Nasal cavity respiratory epithelium epithelial cell of viscerocranial mucosa (primary cell): ENCODE measurements at places on chromosomes 12 and 14. TPM values are rescaled to one million over a fixed set of nuclear protein-coding genes. Genes with fewer than 3 reads are reported as not detected.

KRT71 gene
- not detected in 2 replicates for total RNA-seq

KRT77 gene
- total RNA-seq, result not detected in 2 replicates

MDGA2 gene
- total RNA-seq, result not detected in 2 replicates

BDKRB1 gene
- 0.71 and 2.1 TPM in 2 replicates for total RNA-seq

RBP5 gene
- total RNA-seq, result not detected in 2 replicates

HCAR2 gene
- 3.4 and 4.5 TPM in 2 replicates for total RNA-seq

RNU6-8 gene
- not detected in 2 replicates for total RNA-seq

EIF2S3B gene
- total RNA-seq, result 0.68 and 7.4 TPM in 2 replicates

BEGAIN gene
- 0.21 and 0.68 TPM in 2 replicates for total RNA-seq

HIP1R gene
- 33.8 and 50.9 TPM in 2 replicates for total RNA-seq

PLD4 gene
- total RNA-seq, result not detected in 2 replicates

DIO3 gene
- not detected in 2 replicates for total RNA-seq

SDSL gene
- 7.4 and 9.6 TPM in 2 replicates for total RNA-seq

KCNJ8 gene
- not detected in 2 replicates for total RNA-seq

GALNT16 gene
- total RNA-seq, result not detected in 2 replicates

GPRC5D gene
- total RNA-seq, result not detected in 2 replicates

AMIGO2 gene
- 31.8 and 95.7 TPM in 2 replicates for total RNA-seq

KRT6C gene
- total RNA-seq, result 171 and 249 TPM in 2 replicates

NFE2 gene
- total RNA-seq, result not detected in 2 replicates

FBLN5 gene
- 0.28 and 0.34 TPM in 2 replicates for total RNA-seq

SOCS2 gene
- total RNA-seq, result 15.0 and 26.3 TPM in 2 replicates

RHNO1 gene
- total RNA-seq, result 21.4 and 30.4 TPM in 2 replicates

APOF gene
- total RNA-seq, result not detected in 2 replicates

RPL10L gene
- total RNA-seq, result not detected in 2 replicates

AGAP2 gene
- total RNA-seq, result under 0.01 and 0.07 TPM in 2 replicates

FIGNL2 gene
- under 0.01 TPM in 1 of 2 replicates, not detected in the other for total RNA-seq

C14orf132 gene
- 1.4 TPM in 1 of 2 replicates, not detected in the other for total RNA-seq

DDX51 gene
- 8.2 and 9.1 TPM in 2 replicates for total RNA-seq

STAT6 gene
- total RNA-seq, result 30.8 and 102 TPM in 2 replicates

C12orf54 gene
- total RNA-seq, result 3.5 and 5.1 TPM in 2 replicates

CCDC88C gene
- total RNA-seq, result 18.5 and 38.9 TPM in 2 replicates

SLC25A47 gene
- 0.07 TPM in 1 of 2 replicates, not detected in the other for total RNA-seq

PSMB11 gene
- total RNA-seq, result not detected in 2 replicates
